ENCODE measurements at places on chromosomes 3 and 15.

DNA sequence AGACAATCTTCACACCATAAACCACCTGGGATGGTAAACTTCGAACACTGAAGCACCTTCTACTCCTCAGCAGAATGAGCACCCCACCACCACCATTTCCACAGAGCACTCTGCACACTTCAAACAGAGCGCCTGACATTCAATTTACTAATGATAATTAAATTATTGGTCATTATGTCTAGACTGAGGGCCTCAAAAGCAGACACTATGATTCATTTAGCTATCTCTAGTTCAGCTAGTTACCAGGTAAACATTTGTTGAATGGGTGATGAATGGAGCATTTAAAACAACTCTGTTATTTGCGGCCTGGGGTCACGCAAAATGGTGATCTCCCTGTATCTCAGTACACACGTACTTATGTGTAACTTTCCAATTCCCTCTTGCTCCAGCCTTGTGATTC, 40.9 kb downstream of the ACAP2 start:
- DNase-seq, result no peak

- DNase-seq, result no peak
Observed at GRCh38 chr3:128801779-128802380, 75.9 kb downstream of the RAB7A start.

GRCh38 chr3:153979418-153980251, 141.6 kb upstream of the ARHGEF26 start:
- no peak for DNase-seq

GRCh38 chr3:79354179-79354688, 413.6 kb downstream of the ROBO1 start:
- DNase-seq, result no peak

- DNase-seq, result no peak
Observed at GRCh38 chr3:153967260-153967659, 153.9 kb upstream of the ARHGEF26 start.

GRCh38 chr15:55183679-55184078, 13.1 kb downstream of the RSL24D1 start:
- no peak for DNase-seq

DNA sequence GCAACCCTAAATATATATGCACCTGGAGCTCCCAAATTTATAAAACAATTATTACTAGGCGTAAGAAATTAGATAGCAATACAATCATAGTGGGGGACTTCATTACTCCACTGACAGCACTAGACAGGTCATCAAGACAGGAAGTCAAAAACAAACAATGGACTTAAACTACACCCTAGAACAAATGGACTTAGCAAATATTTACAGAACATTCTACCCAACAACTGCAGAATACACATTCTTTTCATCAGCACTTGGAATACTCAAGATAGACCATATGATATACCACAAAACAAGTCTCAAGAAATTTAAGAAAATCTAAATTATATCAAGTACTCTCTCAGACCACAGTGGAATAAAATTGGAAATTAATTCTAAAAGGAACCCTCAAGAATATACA, 201.5 kb downstream of the OSBPL10 start:
- no peak for DNase-seq

- DNase-seq, result no peak
Observed at GRCh38 chr15:79315623-79316328, 4.9 kb downstream of the TMED3 start.

DNA sequence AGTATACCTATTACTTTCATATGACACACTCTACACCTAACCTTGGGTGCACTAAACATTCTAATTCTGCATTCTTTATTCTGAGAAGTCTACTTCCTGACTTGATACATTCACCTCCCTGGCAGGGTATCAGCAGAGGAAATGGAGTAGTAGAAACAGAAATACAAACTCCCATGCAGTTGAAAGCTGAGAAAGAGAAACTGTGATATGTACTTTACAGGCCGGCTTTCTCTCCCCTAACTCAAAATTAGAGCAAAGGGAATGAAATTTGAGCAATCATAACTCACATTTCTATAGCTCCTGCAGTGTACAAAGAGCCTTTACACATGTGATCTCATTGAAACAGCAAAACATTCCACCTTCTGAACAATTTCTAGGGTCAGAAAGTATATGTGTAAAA, 135.5 kb upstream of the COL8A1 start:
- DNase-seq, result no peak

DNA sequence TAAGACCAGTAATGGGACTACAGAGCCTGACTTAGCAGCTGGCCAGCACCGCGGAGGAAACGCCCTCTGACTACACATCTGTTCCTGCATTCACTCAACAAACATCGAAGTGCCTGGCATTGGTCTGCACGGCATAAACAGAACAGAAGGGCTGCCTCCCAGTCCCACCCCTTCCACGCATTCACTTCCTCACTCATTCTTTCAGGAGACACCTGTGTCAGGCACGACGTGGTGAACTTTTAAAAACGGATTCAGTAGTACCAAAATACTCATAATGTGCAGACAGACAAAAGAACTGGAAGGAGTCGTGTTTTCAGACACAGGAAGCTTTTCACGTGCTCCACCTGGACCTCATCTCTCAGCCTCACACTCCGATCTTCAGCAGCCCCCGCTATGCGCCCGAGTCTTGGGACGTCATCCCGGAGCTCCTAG, 123.3 kb downstream of the XXYLT1 start:
- no peak for DNase-seq

DNA sequence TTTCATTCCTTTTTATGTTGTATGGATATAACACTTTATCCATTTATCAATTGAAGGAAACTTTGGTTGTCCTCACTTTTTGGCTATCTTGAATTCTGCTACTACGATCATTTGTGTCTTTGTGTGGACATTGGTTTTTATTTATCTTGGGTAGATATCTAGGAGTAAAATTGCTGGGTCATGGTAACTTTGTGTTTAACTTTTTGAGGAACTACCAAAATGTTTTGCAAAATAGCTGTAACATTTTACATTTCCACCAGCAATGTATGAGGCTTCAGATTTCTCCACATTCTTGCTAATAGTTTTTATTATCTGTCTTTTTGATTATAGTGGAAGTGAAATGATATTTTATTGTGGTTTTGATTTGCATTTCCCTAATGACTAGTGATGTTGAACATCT, 55.6 kb downstream of the TLNRD1 start:
- no peak for DNase-seq

DNA sequence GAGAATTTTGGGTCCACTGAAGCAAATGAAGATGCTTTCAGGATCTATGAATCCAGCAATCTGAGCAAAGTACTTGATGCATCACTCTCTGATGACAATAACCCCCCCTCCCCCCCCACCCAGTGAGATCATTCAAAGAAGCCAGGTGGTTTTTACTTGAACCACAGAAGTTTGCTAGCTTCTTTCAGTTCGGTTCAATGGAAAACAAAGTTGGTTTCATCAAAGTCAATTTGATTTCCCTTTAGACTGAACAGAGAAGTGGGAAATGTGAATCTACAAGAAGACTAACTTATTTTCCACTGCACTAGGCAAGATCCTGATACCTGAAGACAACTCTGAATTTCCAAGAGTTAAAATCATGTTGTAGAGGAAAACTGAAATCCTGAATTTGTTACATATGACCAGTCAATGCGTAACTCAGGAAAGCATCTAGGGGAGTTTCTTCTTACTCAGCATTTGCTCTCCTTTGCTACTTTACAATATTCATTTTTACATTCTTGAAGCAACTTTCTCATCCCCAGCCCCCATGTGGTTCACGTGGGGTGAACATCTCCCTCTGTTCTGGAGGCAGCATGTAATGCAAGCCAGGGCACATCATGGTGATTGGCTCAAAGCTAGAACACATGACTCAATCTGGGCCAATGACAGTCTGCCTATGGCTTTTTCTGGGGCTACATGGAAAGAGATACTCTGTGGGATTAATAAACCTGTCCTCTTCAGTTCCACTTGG, 572.6 kb downstream of the FOXP1 start:
- no peak for DNase-seq

DNA sequence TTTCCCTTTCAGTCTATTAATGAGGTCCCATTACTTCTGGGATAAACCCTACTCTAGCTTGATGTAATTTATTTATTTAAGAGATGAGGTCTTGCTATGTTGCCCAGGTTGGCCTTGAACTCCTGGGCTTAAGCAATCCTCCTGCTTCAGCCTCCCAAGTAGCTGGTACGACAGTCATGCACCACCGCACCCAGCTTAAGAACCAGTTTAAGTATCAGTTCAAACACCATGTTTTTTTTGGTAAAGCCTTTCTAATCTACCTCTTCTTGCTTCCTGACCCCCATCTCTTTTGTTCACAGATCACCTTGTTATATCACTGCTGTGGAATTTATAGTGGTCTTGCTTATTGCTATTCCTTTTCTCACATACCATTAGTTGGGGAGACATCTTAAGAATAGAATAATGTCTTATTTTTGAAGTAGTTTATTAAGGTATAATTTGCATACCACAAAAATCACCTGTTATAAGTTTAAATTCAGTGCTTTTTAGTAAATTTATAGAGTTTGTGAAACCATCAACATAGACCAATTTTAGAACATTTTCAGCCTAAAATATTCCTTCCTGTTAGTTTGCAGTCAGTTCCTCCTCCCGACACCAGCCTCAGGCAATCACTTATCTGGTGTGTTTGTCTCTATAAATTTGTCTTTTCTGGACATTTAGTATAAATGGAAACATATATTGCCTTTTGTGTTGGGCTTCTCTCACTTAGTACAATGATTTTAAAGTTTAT, 257.9 kb downstream of the PDCD6IP start:
- no peak for DNase-seq

GRCh38 chr3:24530471-24530870, 35.8 kb upstream of the THRB start:
- DNase-seq, result no peak

GRCh38 chr3:57434041-57434440, 110.1 kb downstream of the DNAH12 start:
- DNase-seq, result no peak

DNA sequence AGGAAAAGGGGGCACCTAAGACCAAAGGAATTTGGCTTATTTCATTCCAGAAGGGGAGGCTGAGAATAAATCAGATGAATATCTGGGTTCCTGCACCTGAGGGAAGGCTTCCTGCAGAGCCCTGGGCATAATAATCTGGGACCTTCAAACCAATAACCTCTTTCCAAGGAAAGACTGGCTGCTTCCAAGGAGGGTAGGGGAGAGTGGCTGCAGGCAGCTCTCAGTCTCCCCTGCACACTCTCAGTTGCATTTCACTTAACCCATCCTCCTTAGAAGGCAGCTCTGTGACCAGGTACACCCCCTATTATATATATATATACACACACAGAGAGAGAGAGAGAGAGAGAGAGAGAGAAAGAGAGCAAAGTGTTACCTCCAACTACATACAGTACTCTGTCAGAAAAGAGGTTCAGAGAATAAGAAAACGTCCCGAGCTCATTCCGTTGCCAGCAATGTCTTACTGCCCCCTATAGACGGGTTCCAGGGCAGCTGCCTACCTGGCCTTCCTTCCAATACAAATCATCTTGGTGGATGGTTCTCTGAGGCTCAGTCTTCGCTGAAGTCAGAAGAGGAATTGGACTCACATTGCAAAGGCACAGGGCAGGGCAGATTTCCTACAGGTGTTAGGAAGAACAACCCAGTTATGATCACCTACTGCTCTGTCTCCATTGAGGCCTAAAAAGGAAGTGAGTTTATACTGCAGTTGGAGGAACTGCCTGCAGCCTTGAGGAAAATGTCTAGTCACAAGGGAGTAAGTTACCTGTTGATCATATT, 26.1 kb downstream of the CAPN3 start:
- no peak for DNase-seq

- no peak for DNase-seq
Observed at GRCh38 chr15:77710206-77710605, 77.5 kb upstream of the LINGO1 start.

- no peak for DNase-seq
Observed at GRCh38 chr3:100532411-100532810, 40.0 kb downstream of the TMEM45A start.

DNA sequence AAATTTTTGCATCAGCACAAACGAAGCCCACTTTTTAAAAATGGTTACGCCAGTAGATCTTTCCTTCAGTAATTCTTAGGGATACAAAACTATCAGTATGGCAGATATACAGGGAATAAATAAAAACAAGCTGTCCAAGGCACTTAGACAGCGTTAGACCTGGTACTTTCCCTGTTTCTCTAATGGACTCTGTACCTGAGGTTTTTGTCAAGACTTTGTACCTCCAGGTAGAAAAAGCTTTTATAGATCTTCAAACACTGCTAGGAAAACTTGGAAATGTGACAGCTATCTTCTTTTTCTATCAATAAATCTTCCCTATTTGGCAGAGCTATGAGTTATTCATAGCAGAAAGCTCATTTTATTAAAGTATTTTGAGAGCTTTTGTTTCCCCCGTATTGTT, 477.8 kb downstream of the MAGI1 start:
- no peak for DNase-seq

DNA sequence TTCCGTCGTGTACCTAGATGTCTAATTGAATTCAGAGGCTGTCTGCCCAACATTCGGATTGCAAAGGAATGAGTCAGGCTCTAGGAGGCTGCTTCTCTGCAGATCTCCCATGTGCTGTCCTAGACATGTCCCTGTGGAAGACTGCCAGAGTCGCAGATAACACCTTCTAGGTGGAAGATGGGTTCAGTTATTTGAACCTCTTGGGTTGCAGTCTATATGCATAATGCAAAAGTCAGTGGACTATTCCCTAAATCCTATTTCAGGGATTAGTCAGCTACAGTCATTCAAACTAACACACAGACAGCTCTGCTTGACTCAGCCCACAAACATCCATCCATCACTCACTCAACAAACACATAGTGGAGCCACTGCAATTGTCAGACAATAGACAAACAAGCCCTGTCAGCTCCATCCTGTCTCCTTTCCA, 300.0 kb upstream of the CTNNB1 start:
- DNase-seq, result no peak

DNA sequence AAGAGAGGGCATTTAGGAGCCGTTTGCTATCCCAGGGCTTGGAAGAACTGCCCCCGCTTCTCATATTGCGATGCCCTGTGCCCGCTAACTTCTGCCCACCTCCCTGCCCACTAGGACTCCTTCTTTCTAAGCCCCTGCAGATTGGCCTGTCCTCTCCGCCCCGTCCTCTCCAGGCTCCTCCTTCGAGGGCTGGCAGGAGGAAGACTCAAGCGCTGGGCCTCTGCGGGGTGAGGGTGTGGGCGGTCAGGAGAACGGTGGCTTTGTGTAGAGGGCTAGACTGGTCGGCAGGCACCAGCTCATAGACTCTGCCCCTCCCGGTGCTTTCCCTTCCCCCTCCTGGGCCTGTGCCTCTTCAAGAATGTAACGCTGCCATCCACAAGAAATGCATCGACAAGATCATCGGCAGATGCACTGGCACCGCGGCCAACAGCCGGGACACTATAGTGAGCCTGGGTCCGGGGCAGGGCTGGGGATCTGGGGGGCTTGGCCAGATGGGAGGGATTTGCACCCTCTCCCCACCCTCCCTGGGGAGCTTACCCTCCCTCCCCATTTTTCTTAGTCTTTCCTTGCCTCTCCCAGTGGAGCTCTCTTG, 21.9 kb downstream of the PRKCD start:
- no peak for DNase-seq

GRCh38 chr3:16103472-16103871, 71.0 kb upstream of the GALNT15 start:
- no peak for DNase-seq

DNA sequence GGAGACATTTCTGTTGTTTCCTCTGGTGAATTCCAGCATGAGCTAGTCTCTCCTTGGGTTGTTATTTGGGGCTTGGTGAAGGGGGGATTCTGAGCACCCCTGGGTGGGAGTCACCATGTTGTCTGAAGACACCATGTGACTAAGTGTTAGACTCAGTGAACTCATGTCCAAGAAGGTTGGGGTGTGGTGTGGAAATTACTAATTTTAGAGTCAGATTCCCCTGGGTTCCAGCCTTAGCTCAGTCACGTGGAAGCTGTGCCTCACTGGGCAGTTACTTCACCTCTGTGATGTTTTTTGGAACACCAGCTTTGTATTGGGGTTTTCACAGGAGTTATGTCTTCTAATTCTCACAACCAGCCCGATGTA, 171.5 kb downstream of the RPLP1 start:
- DNase-seq, result no peak
